ENCODE measurements at places on chromosomes 12 and 14. TPM values are rescaled to one million over a fixed set of nuclear protein-coding genes. Genes with fewer than 3 reads are reported as not detected.

DNA sequence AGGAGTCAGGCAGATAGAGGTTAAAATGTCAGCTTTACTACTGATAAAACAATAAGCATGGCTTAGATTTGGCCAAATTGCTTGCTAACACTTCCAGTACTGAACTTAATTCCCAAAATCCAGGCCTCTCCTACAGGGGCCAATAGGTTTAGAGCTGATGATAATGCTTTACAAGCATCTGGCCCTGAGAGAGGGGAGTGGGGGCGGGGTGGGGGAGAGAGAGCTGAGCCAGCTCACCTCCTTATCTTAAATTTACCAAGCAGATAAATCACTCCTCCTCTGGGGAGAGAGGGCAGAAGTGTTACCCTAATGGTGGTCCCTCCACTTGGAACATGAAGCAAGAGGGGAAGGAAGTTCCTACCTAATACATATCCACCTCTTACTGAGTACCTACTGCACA lies 182.2 kb upstream of the CRY1 start:
- DNase-seq: no peak

DNA sequence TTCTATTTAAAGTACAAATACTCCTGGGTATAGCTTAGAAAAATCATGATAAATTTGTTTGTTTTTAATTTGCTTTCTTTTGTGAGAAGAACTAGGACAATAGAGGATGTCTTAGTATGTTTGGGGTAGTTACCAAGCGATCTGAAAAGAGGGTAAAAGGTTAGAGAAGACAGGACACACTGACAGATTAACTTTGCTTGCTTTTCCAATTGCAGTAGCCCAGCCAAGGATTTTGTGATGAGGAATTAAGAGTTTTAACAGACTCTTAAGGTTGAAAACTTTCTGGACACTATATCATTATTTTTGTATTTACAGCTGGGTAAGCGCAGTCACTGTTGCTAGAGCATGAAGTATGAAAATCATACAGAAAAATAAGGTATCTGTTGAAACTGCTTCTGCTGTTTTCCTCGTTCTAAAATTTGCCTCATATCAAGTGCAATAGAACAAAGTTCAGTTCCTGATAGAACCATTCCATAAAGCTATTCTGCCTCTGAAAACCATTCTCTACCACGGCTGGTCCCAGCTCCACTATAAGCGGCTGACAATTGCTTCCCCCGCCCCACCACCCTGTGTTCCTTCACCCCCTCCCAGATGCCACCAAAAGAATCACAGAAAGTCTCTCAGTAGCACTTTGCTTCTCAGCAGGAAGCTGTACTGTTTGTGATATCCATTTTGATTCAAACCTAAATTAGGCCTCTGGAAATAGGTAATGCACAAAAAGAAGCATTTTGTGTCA lies 413.4 kb downstream of the BCAT1 start:
- DNase-seq: no peak

- DNase-seq: no peak
These were observed 38.6 kb upstream of the KRR1 start for GRCh38 chr12:75549989-75550388.

- no peak for DNase-seq
These were observed 10.2 kb upstream of the OR11G2 start for GRCh38 chr14:20180486-20180885.

- no peak for DNase-seq
These were observed 9.1 kb downstream of the NPAS3 start for GRCh38 chr14:32947792-32948191.

DNA sequence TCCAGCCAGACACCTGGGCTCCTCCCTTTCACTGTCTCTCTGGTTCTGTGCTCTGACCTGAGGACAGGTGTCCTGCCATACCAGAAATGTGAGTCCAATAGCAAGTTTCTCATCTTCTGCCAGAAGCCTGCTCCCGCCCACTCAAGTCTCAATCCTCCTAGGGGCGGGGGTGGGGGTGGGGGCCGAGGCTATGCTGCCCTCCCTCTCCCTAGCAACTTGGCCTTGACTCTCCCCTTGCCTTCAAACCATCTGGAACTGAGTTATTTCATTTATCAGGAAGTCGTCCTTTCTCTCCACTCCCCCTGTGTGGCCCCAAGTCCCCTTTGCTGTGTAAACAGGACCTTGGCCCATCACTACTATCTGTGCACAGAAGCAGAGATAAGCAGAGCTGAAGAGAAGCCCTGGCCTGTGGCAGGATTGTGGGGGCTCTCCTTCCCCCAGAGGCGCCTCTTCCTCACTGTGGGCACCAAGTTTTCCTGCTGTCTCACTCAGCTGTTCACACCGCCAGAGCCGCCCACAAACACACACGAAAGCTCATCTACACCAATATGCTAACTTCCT lies 117.1 kb downstream of the DPF3 start:
- no peak for DNase-seq

GRCh38 chr14:45201905-45202304 lies 51.1 kb downstream of the MIS18BP1 start:
- peak; percentile 39 for DNase-seq

DNA sequence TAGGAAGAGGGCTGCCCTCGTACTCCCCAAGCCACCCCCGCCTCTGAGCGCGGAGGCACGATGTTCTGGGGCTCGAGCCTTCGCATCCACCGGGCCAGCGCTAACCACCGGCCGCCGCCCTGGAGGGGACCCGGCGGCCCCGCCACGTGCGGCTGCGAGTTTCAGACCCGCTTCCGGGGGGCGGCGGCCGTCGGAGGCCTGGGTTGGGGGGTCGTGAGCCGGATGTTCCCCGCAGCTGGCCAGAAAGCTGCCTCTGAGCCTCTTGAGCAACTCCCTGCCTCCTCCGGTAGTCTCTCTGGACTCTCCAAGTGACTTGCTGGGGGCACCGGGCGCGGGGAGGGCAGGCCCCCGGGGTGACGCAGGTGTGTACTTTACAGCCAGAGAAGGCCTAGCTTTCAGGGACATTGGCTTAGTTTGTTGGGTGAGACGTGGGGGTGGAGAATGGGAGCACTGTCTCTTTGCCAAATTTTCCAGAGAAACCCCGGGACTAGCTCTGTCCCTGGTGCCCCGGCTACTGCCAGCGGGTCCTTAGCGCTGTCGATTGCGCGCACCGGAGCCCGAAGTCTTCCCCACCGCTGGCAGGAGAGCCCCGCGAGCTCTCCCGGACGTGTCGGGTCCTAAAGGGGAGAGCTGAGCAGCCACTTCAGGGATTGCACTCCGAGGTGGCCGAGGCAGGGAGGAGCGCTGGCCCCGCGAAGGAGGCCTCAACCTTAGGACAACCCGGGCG lies 15.6 kb downstream of the OTX2 start:
- no peak for DNase-seq

DNA sequence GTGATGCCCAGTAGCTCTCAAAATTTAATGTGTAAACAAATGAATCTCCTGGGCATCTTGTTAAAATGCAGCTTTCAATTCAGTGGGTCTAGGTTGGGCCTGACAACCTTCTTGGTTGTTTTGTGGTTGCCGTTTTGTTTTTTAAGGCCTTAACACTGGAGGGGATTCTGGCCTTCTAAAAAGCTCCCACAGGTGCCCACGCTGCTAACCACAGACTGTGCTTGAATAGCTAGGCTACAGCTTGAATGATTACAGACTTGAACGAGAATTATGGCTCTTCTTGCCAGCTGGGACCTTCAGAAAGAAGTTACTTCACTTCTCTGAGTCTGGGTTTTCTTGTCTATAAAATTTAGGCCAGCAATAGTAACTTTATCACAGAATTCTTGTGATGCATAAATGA lies 1.3 kb upstream of the FLVCR2 start:
- no peak for DNase-seq

- DNase-seq: no peak
These were observed 157.3 kb downstream of the METTL25 start for GRCh38 chr12:82515652-82516051.

GRCh38 chr12:66159123-66159522 lies 10.7 kb downstream of the TMBIM4 start:
- DNase-seq: no peak

DNA sequence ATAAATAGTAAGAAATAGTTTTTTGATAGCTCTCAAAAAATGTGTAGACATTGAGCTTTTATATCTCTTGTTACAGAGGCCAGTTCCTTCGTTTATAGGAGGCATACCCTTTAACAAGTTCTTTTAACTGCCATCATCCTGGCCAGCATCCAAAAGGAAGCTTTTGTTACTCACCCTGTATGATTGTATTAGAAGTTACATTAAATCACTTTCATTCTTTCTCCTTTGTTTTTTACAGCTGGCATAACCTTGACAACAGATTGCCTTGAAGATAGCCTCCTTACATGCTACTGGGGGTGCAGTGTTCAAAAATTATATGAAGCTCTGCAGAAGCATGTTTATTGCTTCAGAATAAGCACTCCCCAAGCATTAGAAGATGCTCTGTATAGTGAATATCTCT lies 20.1 kb downstream of the CGRRF1 start:
- DNase-seq: peak; percentile 8

- no peak for DNase-seq
These were observed 223.3 kb upstream of the SFSWAP start for GRCh38 chr12:131487388-131488124.

- DNase-seq: no peak
These were observed at the start of gene RASAL1 for GRCh38 chr12:113135178-113136127. RASAL1 (minus strand) TSS chr12:113135761; CDS start chr12:113135462, 299 bp downstream.

DNA sequence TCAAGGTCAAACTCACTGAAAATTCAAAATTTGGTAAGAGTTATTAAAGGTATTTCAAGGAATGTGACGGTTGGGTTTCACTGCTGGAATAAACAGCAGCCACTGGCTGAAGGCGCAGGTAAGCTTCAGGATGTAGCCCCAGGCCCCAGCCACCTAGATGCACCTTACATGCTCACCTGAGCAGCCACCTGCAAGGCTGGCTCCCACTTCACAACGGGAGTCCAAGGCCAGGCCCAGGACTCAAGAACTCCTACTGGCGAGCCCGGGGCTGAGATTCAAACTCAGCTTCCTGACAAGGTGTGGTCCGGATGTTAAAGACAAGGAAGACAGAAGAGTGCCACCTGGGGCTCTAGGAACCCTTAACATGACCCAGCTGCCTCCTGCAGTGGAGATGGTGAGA lies 78.4 kb downstream of the ITPK1 start:
- DNase-seq: no peak

DNA sequence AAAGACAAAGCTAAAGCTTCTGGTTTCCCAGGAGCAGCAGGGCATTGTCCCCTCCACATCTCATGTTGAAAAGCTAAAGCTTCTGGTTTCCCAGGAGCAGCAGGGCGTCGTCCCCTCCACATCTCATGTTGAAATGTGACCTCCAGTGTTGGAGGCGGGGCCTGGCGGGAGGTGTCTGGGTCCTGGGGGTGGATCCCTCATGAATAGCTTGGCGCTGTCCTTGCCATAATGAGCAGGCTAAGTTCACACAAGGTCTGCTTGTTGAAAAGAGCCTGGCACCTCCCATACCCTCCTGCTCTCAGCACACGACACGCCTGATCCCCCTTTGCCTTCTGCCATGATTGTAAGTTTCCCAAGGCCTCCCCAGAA lies 123.7 kb downstream of the PIWIL1 start:
- DNase-seq: no peak

- DNase-seq: no peak
These were observed 985.7 kb upstream of the FBXO33 start for GRCh38 chr14:40417777-40418401.

DNA sequence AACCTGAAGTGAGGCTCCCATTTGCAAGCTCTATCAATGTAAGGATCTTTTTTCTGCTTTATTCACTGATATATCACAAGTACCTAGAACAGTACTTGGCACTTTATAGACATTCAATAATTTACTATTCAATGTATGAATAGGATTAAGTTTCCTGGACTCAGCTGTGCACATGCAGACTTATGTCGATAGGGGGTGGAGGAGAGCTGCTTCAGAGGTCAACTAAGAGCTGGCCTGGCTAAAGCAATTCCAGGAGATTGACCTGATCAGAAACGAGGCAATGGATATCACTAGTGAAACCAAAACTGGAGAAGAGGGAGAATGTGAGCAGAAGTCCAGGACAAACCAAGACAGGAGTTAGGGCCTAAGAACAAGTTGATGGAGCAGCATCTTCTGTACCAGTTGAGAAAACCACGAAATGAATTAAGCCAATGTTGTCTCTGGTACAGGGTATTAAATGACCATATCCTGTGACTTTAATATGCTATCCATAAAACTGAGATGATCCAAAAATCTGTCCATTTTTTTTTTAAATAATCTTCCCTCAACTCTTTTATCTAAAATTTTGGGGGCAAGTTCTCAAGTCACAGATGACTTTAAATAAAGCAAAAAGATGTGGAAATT lies 169.2 kb downstream of the PIK3C2G start:
- DNase-seq: peak; percentile 65

GRCh38 chr12:1488908-1489381 lies 105.4 kb downstream of the FBXL14 start:
- peak; percentile 62 for DNase-seq

DNA sequence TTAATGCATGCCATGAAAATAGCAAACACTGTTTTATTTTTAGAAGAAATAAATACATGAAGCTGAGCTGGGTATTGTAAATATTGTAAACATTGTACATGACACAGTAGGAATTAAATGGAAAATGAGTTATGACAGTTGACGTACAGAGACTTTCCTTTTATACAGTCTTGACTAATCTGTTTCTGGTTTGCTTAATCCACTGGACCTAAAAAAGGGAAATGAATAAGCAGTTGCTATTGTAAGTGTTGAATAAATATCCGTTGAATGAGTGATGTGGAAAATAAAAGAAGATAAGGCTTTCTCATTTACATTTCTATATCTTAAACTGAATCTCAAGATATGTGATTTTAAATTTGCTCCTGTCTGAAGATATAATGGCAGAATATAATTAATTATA lies 15.0 kb downstream of the PMCH start:
- DNase-seq: no peak

- DNase-seq: peak; percentile 80
These were observed 13.7 kb downstream of the KRT71 start for GRCh38 chr12:52539083-52539820.

DNA sequence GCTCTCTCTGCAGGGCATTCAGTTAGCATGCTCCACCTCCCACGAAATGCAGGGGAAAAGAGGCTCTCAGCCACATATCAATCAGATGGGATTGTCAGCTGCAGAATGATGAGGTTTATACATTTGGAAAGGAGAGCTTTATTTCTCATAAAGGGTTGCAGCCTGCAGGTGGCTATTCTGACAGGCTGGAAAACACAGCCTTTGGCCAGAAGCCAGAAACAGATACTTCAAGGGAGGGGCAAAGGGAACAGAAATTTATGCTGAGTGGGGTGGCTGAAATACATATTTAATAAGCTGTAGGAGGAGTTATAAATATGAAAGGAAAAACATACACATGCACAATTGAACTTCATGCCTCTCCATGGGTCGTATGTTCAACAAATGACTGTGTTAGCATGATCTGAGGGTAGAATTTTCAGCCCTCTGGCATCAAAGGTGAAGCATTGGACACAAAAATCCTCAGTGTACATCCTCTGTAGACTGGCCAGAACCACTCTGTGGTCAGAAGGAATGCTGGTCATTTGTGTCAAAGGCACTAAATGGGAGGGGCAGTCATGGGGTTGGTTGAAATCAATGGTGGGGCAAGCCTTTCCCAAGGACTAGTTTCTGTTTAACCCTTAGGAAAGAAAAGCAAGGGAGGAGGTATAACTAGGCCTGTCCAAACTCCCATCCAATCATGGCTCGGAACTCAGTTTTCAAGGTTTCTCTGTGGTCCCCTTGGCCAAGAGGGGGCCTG lies 62.4 kb downstream of the TMX1 start:
- peak; percentile 65 for DNase-seq

The PHLDA1 gene
- total RNA-seq: 68.3 TPM

The DPPA3 gene
- total RNA-seq: not detected

The TMEM260 gene
- total RNA-seq: 19.9 TPM

The TRIM9 gene
- total RNA-seq: 0.64 TPM

The CAPS2 gene
- 7.8 TPM for total RNA-seq

The CMA1 gene
- not detected for total RNA-seq

The TMEM119 gene
- total RNA-seq: 186 TPM

The PLEKHG7 gene
- not detected for total RNA-seq

The AKAP5 gene
- total RNA-seq: 3.0 TPM

The ESPL1 gene
- total RNA-seq: 4.8 TPM

The DHRS4 gene
- 39.7 TPM for total RNA-seq

The LGMN gene
- total RNA-seq: 41.5 TPM

The EVL gene
- total RNA-seq: 5.2 TPM
